HepG2 (cell line): ENCODE measurements at places on chromosomes 12 and 14.

DNA sequence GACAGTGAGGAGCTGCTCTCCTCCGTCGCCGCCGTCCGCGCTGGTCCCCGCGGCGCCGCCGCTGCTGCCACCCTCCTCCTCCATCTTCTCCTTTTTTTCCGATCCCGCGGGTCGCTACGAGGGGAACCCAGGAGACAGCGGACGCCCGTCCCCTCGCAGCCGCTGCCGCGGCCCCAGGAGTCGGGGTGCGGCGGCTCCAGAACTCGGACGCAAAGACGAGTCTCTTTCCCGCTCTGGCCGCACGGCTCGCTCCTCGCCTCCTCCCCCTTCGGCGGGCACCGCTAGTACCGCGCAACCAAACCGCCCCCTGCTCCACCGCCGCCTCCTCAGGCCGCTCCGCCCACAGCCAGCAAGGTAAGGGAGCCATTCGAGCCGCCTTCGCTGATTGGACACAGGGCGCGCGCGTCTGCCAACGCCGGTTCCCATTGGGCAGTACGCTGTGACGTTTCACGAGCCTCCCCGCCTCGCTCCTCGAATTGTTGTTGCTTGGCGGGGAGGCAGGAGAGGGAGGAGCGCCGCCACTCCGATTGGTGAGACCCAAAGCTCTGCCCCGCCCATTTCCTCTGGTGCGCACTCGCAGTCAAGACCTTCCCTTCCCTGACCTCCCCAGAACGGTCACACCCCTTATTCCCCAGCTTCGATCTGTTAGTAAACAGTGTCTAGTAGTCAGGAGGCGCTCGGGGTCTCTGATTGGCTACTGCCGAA lies at the start of gene RPS6KA5:
Gene RPS6KA5 (minus strand): TSS at position 291 of the 705 bp plus-strand sequence. CDS start 207 bp downstream, at position 84.
- peak within 1 kb of the TSS; percentile 93 for H3K27ac ChIP-seq
- no peaks in the 10 kb centered on the region for H3K27me3 ChIP-seq
- H3K4me3 ChIP-seq, result peak within 1 kb of the TSS; percentile 65
- H3K36me3 ChIP-seq, result no peaks in the 10 kb centered on the region

- H3K27me3 ChIP-seq, result no peaks in the 10 kb centered on the region
- H3K4me1 ChIP-seq, result no peaks in the 10 kb centered on the region
- H3K36me3 ChIP-seq, result no peaks in the 10 kb centered on the region
- no peak overlapping the region for H3K27ac ChIP-seq
These were observed 117.2 kb downstream of the TTC7B start for GRCh38 chr14:90699016-90699415.

GRCh38 chr14:61927520-61927919 lies 165.3 kb downstream of the SNAPC1 start:
- no peaks in the 10 kb centered on the region for H3K36me3 ChIP-seq
- H3K4me1 ChIP-seq, result no peaks in the 10 kb centered on the region

DNA sequence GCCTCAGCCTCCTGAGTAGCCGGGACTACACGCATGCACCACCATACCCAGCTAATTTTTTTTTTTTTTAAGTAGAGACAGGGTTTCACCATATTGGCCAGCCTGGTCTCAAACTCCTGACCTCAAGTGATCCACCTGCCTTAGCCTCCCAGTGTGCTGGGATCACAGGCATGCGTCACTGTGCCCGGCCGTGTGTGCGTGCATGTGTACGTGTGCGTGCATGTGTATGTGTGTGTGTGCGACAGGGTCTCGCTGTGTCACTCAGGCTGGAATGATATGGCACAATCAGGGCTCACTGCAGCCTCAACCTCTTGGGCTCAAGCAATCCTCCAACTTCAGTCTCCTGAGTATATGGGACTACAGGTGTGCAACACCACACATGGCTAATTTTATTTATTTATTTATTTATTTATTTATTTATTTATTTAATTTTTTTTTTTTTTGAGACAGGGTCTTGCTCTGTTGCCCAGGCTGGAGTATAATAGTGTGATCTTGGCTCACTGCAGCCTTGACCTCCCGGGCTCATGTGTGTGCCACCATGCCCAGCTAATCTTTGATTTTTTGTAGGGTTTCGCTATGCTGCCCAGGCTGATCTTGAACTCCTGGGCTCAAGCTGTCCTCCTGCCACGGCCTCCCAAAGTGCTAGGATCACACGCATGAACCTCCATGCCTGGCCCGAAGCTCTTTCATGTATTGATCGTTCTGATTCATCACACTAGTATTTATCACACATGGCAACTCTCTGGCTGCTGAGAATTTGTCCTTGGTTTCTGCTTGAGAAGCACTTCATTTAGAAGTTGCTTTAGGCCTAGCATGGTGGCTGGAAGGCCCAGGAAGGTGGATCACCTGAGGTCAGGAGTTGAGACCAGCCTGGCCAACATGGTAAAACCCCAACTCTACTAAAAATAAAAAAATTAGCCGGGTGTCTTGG lies 35.9 kb upstream of the CLIP1 start:
- peaks cover 47% of the 10 kb centered on the region for H3K4me1 ChIP-seq
- no peaks in the 10 kb centered on the region for H3K27me3 ChIP-seq
- H3K27ac ChIP-seq, result no peak overlapping the region
- DNase-seq, result peak; percentile 45
- no peak overlapping the region for H3K4me3 ChIP-seq
- H3K36me3 ChIP-seq, result no peaks in the 10 kb centered on the region

DNA sequence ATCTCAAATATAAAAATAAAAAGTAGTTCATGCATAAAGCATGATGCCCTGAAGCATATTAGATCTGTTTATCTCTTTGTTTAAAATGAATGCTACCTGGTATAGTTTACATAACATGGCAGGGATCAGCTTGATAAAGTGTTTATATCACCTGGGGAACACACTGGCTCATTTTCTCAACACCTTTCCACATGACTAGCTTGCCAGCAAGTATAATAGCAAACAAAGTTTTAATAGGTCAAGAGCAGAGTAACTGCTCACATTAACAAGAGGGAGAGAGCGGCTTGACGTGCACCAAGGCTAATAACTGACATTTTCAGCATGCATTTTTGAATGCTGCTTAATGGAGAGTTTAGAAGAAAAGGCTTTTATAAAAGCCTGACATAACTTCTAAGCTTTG lies 246.4 kb downstream of the EGLN3 start:
- no peak for DNase-seq
- peaks cover 15% of the 10 kb centered on the region for H3K27me3 ChIP-seq

GRCh38 chr14:68477461-68478085 lies 315.3 kb downstream of the ZFP36L1 start:
- H3K27ac ChIP-seq, result no peak overlapping the region
- H3K27me3 ChIP-seq, result no peaks in the 10 kb centered on the region
- no peaks in the 10 kb centered on the region for H3K36me3 ChIP-seq
- no peak for DNase-seq

DNA sequence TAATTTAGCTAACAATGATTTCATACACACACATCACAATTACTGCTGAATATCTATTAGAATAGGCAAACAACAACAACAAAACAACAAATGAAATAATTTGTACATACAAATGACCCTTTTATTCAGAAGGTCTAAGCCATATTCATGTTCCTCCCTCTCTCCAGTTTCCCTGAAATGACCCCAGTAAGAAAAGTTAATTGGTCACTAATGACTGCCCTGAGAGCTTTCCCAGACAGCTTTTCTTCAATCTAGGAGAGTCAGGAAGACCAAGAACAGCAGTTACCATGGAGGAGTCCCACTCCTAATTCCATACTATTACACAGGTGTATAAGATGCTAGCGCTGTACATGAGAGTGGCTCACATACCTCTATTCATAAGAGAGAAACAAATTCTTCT lies 121.2 kb upstream of the GRIP1 start:
- DNase-seq, result no peak
- H3K4me1 ChIP-seq, result no peaks in the 10 kb centered on the region
- no peaks in the 10 kb centered on the region for H3K36me3 ChIP-seq
- H3K27ac ChIP-seq, result no peak overlapping the region

DNA sequence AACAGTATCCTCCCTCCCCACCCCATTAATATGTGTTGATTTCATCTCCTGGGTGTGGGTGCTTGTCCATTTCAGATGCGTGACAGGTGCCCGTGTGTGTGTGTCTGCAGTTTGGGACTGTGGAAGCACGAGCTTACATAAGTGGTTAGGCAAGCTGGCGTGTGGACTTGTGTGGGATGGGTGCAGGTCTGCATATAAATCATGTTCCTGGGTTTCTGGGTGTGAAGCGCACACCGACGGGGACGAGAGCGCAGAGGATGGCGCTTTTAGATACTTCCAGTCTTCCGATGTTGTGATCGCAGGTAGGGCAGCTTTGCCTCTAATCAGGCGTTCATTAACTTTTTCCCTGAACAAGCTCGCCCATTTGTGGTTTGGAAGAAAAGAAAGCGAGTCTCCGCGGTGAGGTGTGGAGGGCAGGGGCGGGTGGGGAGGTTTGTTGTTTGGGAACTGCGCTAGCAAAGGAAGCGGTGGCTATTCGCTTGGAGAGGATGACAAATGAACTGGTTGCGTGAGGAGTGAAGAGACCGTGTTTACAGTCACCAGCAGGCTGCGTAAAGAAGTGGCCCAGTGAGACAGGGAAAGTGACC lies 865 bp downstream of the RGS6 start:
- H3K4me1 ChIP-seq, result no peaks in the 10 kb centered on the region
- DNase-seq, result no peak
- no peaks in the 10 kb centered on the region for H3K36me3 ChIP-seq
- H3K27me3 ChIP-seq, result peaks cover 1% of the 10 kb centered on the region; the same call in 1 of the 2 replicates
- no peak overlapping the region for H3K4me3 ChIP-seq
- no peak overlapping the region for H3K27ac ChIP-seq

GRCh38 chr14:78083837-78084236 lies 86.3 kb upstream of the NRXN3 start:
- no peak overlapping the region for H3K4me3 ChIP-seq
- H3K4me1 ChIP-seq, result no peaks in the 10 kb centered on the region
- no peaks in the 10 kb centered on the region for H3K36me3 ChIP-seq
- peaks cover 2% of the 10 kb centered on the region; the same call in 1 of the 2 replicates for H3K27me3 ChIP-seq
- no peak for DNase-seq

DNA sequence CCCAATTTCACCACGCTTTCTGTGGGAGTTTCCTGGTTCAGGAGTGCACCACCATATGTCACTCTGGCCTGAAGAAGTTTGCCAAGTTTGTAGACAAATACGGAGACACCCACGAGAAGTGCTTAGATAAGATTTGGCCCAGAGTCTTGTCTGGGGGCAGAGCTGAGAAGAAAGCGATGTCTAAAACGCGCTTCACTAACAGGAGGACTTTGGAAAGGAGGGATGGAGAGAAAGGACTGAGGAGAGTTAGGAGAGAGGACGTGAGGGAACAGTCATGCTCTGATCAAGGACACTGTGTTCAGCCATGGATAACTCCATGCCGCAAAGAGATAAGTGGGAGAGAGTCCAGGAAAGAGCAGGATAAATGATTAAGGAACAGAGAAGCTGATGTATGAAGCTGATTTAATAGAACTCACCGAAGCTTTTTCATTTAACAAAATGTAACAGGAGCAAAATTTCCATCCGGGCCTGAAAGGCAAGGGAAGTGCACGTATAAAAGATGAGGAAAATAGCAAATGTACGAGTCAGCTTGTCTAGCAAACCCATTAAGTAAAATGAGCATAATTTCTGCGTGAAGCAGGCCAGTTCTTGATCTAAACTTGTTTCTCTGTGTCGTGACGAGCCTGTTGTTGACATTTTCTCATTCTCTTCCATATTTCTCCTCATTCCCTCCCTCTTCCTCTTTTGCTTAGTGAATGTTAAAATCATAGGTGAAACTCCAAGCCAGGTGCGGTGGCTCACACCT lies 23.4 kb upstream of the MAP3K9 start:
- DNase-seq, result no peak
- peaks cover 3% of the 10 kb centered on the region; the same call in 1 of the 3 replicates for H3K27me3 ChIP-seq
- H3K4me1 ChIP-seq, result peaks cover 6% of the 10 kb centered on the region
- no peak overlapping the region for H3K27ac ChIP-seq
- H3K4me3 ChIP-seq, result no peak overlapping the region
- no peaks in the 10 kb centered on the region for H3K36me3 ChIP-seq

- H3K4me3 ChIP-seq, result no peak overlapping the region
- no peak for DNase-seq
- H3K27me3 ChIP-seq, result no peaks in the 10 kb centered on the region
- H3K36me3 ChIP-seq, result no peaks in the 10 kb centered on the region
These were observed 16.9 kb downstream of the OR6S1 start for GRCh38 chr14:20624495-20625070.

GRCh38 chr14:72404106-72404774 lies 472.0 kb downstream of the RGS6 start:
- H3K4me1 ChIP-seq, result no peaks in the 10 kb centered on the region
- no peak for DNase-seq
- no peak overlapping the region for H3K4me3 ChIP-seq

DNA sequence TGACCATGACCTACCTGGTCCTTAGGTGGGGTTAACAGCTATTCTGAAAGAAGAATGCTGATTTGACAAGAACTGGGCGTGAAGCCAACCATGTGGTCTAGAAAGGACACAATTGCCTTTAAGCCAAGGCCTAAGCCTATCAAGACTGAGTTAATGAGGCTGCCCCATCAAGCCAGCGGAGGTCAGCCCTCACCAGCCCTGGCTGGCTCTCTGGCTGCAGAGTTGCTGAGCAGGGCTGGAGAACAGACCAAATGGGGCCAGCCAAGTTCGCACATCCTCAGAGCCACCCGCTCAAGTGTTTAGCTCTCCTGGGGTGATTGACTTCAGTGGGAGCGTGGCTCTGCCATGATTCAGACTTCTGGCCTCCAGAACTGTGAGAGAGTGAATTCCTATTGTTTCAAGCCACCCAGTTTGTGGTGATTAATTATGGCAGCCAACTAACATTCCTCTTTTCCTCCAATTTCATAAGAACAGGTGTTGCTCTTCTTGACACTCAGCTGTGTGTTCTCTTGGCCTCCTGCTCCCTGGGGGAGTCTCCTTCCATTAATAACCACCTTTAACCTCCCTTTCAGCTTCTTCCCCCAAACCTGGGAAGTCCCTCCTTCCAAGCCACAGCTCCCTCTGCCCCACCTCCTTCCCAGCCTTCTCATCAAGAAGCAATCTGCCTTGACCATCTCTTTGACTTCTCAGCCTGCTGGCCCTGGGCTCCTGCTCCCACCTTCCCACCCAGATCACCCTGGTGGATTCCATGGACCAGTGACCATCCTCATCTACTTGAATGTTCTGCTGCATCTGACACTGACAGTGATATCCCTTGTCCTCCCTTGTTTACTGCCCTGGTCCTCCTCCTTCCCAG lies 5.3 kb upstream of the SERPINA5 start:
- no peak overlapping the region for H3K27ac ChIP-seq
- no peaks in the 10 kb centered on the region for H3K27me3 ChIP-seq
- peaks cover 78% of the 10 kb centered on the region for H3K4me1 ChIP-seq
- no peak for DNase-seq
- no peak overlapping the region for H3K4me3 ChIP-seq

- H3K4me3 ChIP-seq, result no peak overlapping the region
- DNase-seq, result peak; percentile 65
- H3K4me1 ChIP-seq, result peaks cover 25% of the 10 kb centered on the region
- no peaks in the 10 kb centered on the region for H3K36me3 ChIP-seq
- no peak overlapping the region for H3K27ac ChIP-seq
These were observed 5.1 kb downstream of the CDH24 start for GRCh38 chr14:23052182-23052623.

DNA sequence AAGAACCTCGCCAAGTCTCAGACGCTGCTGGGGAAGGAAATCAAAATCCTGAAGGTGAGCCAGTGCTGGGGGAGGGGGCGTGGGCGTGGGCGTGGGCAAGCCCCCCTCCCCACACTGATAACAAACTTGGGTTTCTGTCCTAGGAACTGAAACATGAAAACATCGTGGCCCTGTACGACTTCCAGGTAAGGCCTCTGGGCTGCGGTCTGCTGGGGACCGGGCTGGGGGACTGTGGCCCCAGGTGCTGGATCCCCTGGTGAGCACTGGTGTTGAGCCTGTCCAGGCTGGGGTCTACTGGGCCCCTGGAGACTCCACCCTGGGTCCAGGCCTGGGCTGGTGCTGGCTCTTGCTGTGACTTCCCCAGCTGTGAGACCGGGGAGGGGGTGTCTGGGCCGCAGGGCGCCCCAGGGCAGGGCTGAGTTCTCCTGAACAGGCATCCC lies 1.2 kb downstream of the ULK1 start:
- peak overlapping the region; percentile 66 for H3K4me3 ChIP-seq
- peaks cover 5% of the 10 kb centered on the region; the same call in 2 of the 3 replicates for H3K36me3 ChIP-seq
- peaks cover 2% of the 10 kb centered on the region for H3K27me3 ChIP-seq
